ENCODE measurements at places on chromosomes 4 and X. TPM values are rescaled to one million over a fixed set of nuclear protein-coding genes. Genes with fewer than 3 reads are reported as not detected.
A peak's percentile ranks its signal among the peaks of the same experiment; 100 is the strongest.

Gene CT83
- not detected for total RNA-seq

Gene CTSO
- 6.6 TPM for total RNA-seq

- peaks cover 2% of the 10 kb centered on the region for H3K4me1 ChIP-seq
- H3K36me3 ChIP-seq, result no peaks in the 10 kb centered on the region
- H3K27ac ChIP-seq, result no peak overlapping the region
These were observed 67.8 kb downstream of the SMC1A start for GRCh38 chrX:53354669-53355068.

DNA sequence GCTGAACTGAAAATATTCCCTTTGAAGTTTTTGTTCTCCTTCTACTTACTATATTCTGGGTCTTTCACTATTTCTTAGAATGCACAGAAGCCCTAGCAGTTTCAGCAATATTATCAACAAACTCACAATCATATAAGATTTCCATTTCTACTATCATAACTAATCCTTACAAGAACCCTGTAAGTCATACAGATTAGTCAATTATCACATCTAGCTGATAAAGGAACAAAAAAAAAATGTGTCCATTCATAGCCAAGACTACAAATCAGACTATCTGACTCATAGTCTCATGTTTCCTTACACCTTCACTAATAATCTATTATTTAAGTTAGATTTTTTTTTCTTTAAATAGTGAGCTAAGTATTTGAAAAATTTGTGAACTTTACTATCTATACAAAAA lies 72.5 kb downstream of the LRBA start:
- H3K4me3 ChIP-seq, result no peak overlapping the region
- H3K4me1 ChIP-seq, result peaks cover 39% of the 10 kb centered on the region
- no peak overlapping the region for H3K27ac ChIP-seq
- peaks cover 2% of the 10 kb centered on the region for H3K36me3 ChIP-seq

DNA sequence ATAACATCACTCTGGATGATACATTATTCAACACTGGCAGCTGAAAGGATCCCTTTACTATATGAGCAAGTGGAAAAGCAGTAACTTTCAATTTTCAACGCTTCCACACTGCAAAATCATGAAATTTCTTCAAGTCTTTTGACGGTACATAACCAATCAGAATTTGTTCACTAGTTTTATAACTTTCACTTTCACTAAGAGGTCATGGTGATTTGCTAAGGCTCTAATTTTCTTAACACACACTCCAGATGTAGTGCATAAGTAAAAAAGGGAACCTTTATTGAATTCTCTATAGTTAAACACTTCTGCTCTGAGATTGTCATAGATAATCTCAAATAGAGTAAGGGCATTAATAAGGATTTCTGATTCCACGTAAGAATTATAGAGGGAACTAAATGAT lies 4.1 kb downstream of the ARMCX2 start:
- H3K4me1 ChIP-seq, result peaks cover 2% of the 10 kb centered on the region
- H3K4me3 ChIP-seq, result peak overlapping the region; percentile 33
- H3K27ac ChIP-seq, result no peak overlapping the region

GRCh38 chr4:169070071-169070894 lies 60.2 kb upstream of the CBR4 start:
- H3K4me1 ChIP-seq, result peaks cover 2% of the 10 kb centered on the region
- H3K27ac ChIP-seq, result no peak overlapping the region
- peaks cover 17% of the 10 kb centered on the region for H3K27me3 ChIP-seq
- no peak overlapping the region for H3K4me3 ChIP-seq
- DNase-seq, result no peak

- no peak overlapping the region for H3K4me3 ChIP-seq
These were observed 12.0 kb downstream of the PLCXD1 start for GRCh38 chrX:292900-293897.

- H3K27me3 ChIP-seq, result peaks cover 23% of the 10 kb centered on the region
- peaks cover 5% of the 10 kb centered on the region for H3K36me3 ChIP-seq
- no peak for DNase-seq
- no peaks in the 10 kb centered on the region for H3K4me1 ChIP-seq
- H3K27ac ChIP-seq, result no peak overlapping the region
These were observed 42.1 kb upstream of the PRDM5 start for GRCh38 chr4:120964596-120964995.
